ENCODE measurements at places on chromosomes 12 and 14.

DNA sequence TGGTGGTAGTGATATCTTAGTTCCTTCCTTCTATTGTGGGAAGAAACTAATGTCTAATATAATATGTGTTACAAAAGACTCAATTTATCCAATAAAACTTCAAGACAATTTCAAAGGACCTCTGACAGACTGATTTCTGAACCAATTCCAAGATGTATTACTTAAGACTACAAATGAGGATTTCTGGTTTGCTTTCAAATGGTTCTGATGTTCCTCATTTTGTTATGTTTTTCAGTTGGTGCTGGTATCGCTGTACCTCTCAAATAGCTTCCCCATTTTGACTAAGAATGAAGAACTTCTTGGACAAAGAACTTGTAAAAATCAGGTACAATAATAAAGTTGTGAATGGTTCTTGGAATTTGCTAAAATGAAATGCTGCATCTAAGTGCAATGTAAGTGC is 19.4 kb upstream of the MBIP start:
- DNase-seq, result no peak

- no peak for DNase-seq
Observed at GRCh38 chr12:109489016-109489954, 11.9 kb downstream of the UBE3B start.

GRCh38 chr12:84411031-84411430 is 501.6 kb downstream of the SLC6A15 start:
- no peak for DNase-seq

- no peak for DNase-seq
Observed at GRCh38 chr12:98418357-98419075, 96.9 kb upstream of the TMPO start.

DNA sequence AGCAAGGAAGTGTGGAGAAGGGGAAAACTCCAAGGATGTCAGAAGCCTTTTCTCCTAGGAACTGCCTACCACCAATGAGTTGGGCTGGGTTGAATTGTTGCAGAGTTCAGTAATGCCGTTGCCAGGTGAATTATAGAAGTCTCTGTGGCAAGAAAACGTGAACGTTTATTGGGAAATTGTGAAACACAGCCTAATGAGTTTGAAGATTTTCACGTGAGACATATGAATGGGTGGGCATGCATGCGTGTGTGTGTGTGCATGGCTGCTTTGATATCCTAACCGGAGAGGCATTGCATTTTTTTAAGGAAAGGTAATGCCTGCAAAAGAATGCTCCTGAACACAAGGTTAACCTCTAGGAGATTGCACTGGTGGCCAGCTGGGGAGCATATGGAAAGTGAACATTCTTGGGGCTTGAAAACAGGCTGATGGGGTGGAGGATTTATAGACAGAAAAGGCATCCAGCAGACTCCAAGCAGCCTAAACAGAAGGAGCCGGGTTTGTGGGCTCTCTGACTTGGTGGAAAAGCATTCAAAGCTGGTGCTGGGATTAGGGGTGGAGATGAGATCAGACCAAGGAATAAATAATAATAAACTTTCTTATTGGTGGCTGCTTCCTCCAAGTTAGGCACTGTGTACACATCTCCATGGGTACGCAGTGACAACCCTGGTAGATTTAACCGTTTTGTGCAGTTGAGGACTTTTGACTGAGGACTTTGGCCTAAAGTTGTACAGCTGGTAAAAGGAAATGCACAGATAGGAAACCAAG is 67.8 kb downstream of the NTF3 start:
- DNase-seq, result no peak

DNA sequence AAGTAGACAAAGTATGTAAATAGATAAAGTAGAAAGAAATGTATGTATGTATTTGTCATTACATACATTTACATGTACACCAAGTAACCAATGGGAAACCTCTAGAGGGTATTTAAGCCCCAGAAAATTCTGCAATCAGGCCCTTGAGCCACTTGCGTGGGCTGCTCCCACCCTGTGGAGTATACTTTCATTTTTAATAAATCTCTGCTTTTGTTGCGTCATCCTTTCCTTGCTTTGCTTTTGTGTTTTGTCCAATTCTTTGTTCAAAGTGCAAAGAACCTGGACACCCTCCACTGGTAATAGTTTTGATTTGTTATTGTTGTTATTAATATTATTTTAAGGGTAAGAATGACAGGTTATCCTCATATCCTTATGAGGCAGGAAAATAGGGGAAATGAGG is 21.8 kb downstream of the CAPS2 start:
- DNase-seq, result no peak

DNA sequence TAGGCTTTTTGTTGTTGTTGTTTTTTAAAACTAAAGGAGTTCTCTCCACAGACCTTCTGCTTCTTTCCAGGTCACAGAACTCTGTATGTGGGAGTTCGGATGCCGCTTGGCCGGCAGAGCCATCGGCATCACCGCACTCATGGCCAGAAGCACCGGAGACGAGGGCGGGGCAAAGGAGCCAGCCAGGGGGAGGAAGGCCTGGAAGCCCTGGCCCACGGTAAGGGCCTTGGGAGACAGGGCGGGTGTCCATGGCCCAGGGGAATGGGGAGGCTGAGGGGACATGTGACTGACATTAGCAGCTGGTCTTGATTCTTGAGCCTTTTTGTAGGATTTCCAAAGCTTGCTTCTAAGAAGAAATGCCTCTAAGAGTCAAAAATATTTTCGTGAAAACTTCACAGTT is 26.2 kb downstream of the SLC4A8 start:
- DNase-seq, result no peak

DNA sequence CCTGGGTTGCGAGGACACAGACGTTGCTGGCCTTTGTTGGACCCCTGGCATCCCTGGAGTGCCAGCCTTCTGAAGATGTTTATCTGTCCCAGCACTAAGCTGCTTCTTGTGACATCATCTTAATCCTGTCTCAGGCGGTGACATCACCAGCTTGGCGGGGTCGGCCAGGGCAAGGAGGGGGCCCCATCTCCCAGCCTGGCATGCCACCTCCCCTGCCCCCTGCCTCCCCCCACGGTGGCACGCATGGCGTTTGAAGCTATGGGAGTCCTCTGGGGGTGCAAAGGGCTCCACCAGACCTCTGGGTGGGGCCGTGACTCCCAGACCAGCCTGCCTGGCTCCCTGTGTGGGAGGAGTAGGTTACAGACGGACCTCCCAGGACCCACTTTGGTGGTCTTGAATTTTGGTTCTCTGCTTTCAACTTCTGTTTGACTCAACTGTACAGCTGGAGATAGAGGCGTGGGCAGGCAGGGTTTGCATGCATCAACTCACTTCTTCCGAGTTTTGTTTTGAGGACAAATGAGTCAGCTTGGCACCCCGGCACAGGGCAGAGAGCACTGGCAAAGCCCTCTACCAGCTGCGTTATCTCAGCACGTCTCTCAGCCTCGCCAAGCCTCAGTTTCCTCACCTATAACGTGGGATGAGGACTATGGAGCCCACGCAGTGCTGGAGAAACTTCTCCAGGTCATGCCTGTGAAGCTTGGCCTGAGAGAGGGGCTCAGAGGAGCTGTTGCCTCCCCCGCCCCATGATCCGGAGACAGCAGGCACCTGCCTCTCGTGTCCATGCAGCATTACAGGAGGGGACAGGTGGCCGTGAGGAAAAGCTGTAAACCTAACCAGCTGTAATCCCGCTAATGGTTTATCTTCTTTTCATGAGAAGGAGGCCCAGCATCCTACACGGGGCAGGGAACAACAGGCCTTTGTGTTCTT is 38.8 kb upstream of the EML1 start:
- DNase-seq, result no peak

DNA sequence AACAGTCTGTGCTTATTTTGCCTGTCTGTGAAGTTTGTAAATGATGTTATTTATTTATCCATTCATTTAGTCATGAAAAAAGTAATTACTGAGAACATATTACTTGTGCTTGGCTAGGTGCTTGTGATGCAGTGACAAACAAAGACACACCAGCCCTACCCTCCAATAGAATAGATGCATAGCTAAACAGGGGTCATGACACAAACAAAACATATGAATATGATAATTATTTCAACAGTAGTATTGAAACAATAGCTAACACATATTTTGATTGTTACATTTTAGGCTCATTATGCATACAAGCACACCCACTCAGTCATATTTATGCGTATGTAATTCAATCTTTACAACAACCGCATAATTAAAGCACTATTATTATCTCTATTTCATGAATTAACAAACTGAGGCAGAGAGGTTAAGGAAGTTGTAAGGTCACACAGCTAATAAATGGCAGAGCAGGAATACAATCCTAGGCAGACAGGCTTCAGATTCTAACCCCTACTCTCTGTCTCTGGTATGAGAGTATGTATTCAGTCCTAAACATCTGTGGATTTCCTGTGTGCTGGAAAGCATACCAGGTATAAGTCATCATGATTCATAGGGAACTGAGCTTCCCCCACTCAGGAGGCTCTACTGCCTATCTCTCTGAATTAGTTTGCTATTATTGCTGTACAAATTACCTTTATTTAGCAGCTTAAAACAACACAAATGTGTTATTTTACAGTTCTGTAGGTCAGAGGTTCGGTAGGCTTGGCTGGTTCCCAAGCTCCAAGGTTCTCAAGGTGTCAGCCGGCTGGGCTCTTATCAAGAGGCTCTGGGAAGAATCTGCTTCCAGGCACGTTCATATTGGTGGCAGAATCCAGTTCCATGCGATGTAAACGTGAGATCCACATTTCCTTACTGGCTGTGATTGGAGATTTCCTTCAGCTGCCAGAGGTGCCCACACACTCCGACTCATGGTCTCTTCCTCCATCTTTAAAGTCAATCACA is 509.4 kb downstream of the GALC start:
- DNase-seq, result no peak

DNA sequence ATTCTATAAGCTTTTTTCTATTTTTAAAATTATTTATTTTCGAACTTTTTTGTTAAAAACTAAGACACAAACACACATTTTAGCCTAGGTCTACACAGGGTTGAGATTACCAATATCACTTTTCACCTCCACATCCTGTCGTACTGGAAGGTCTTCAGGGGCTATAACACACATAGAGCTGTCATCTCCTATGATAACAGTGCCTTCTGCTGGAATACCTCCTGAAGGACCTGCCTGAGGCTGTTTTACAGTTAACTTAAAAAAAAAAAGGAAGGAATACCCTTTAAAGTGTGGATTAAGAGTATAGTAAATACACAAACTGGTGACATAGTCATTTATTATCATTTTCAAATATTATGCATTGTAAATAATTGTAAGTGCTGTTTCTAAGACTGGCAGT is 43.0 kb downstream of the RASSF8 start:
- no peak for DNase-seq

GRCh38 chr14:101090976-101091375 is 187.5 kb upstream of the RTL1 start:
- no peak for DNase-seq

DNA sequence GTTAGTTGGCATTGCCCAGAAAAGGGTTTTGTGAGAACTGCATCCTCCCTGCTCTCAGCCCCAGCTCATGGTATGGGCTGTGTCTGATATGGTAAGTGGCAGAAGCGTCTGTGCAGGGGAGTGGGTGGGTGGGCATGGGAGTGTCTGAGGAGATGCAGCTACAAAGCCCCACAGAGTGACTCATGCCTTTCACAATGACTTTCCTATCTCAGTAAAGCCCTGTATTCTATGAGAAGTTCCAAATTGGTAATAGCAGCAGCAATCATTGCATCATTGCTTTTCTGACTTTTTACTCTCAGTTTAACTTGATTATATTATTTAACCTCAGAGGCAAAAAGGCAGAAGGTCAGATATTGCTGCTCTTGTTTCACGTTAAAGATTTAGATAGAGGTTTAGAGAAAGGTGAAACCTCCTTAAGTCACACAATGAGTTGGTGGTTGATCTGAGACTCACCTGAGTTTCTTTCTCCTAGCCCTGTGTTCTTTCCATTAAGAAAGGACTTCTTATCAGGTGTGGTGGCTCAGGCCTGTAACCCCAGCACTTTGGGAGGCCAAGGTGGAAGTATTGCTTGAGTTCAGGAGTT is 171.7 kb downstream of the SLC5A8 start:
- DNase-seq, result no peak

DNA sequence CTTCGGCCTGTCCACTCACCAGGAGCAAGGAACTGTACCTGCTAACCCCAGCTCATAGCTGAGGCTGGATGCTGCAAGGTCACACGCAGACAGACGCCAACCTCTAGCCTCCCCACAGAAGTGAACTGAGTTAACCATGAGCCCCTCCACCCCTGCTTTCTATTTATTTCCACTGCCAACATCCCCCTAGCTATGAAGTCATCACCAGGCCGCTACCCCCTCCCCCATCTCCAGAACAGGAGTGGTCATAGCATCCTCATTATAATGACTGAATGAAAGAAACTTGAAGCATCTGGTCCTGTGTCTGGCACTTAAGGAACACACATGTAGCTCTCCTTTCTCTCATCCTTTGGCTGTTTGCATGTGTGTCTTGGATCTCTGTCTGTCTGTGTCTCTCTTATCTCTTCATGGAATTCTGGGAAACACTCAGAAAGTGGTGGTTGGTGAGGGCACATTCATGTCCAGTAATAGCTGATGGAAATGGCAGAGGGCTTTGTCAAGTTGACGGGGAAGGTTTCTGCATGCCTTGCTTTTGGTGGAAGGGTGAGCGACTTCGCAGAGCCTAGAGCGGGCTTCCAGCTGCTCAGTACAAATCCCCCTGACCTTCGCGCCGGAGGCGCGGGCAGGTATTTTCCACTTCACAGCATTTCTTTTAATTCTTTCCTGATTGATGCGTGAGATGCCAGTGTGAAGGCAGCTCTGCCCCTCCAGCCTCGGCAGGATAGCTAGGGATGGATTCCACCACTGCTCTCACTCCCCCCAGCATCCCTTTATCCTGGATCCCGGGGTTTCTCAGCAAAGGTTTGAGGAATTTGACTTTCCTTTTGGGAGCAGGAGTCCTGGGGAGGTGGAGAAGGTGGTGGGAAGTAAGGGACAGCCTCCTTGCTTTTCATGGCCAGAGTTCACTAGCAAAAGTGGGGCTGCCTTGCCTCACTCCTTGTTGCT is 198.2 kb downstream of the CHST11 start:
- no peak for DNase-seq

DNA sequence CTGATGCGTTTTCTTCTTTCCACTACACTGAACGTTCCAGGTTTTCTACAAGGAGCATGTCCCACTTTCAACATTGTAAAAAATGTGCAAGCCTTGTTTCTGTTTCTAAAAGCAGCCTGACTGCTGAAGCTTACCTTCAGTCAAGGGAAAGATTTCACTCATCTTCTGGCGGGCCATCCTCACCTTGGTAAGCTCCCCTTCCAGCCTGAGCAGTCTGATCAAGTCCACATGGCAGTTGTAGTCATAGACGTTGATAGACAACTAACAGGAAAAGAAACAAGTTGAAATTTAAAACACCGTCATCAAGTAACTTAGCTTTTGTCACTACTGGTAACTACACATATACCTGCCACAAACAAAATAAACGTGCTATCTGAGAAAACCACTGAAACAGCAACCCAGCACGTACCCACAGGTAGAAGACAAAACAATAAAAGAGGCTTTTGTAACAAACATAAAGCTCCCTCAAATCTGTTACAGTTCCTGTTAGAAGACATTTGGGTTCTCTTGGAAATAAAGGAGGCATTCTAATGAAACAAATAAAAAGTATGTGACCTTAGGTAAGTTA is 11.9 kb downstream of the SART3 start:
- no peak for DNase-seq

- no peak for DNase-seq
Observed at GRCh38 chr12:1445807-1446206, 148.6 kb downstream of the FBXL14 start.

GRCh38 chr14:91968280-91968679 is 20.8 kb upstream of the FBLN5 start:
- no peak for DNase-seq

- no peak for DNase-seq
Observed at GRCh38 chr12:52570511-52570910, 3.1 kb downstream of the KRT74 start.
